CD4-positive, alpha-beta T cell treated with Interleukin-4 for 4 hours (primary cell): ENCODE measurements at places on chromosomes 4 and X.

DNA sequence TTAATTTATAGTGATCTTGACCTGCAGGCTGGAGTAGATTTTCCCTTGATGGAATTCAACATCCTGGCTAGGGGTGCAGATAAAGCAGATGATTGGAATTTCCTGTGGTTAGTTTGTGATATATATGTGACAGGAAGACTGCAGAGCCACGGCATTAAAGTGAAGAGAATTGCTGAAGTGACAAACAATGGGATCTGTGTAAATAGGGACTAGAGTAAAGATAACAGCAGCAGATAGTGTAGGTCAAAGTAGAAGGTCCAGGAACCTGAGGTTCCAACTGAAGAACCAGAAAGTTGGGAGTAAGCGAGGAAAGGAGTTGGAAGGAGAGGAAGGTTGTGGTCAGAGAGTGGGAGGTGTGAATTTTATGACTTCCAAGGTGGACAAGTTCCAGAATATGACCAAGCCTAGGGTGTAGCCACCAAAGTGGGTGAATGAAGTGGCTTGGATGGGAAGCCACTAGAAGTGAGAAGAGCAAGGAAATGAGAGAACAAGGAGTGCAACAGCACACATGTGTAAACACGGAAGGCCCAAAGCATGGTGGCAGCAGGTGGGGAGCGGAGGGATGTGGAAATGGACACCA, 325.0 kb downstream of the RAB28 start:
- DNase-seq, result no peak

DNA sequence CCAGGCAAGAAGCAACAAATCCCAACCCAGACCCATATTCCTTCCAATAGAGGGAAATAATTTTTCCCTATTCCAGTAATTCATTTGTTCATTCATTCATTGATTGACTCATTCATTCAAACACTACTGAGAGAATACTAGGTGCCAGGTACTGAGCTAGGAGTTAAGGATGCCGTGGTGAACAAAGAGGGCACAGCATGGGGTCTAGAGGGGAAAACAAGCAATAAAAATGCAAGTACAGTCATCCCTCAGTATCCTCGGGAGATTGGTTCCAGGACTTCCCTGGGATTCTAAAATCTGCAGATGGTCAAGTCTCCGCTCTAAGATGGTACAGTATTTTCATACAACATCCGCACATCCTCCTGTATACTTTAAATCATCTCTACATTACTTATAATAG, 18.7 kb downstream of the RASGEF1B start:
- no peak for DNase-seq

DNA sequence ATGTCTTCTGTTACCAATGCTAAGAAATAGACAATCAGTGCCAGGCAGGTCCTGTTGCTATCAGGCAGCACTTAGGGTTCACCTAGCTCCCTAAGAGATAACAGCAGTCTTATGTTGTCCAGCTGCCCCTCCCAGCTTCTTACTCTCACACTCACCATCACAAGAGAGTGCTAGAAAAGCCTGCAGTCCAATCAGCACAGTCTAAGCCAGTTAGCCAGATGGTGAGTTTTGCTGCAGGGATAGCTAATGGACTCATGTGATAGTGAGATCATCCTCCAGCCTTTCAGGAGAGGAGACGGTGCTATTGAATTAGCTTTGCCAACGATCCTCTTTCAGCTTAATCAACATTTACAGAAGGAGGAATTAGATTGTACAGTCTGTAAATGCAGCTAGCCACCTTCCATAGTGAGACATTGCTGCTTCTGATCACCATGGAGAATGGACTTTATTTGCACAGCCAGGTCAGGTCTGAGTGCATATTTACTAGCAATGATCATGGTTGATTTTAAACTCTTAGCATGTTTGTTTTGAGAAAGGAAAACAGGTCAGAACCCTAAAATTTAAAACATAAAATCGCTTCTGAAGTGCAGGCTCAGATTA, 438.3 kb downstream of the CENPC start:
- no peak for DNase-seq

DNA sequence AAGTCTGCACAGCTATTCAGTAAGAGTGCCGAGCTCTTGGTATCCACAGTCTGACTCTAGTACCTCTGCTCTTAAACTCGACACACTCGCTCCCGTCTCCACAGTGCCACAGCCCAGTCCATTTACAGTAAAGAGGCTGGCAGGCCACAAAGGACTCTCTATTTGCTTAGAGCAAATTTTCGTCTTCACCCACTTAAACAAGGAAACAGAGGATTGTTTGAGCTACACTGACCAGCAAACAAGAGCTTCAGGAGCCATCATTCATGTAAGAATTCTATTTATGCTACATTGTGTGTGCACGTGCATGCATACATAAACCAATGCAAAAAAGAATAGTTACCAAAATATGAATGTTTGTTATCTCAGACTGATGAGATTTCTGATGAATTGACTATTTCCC, 290.2 kb downstream of the USP46 start:
- DNase-seq, result no peak

DNA sequence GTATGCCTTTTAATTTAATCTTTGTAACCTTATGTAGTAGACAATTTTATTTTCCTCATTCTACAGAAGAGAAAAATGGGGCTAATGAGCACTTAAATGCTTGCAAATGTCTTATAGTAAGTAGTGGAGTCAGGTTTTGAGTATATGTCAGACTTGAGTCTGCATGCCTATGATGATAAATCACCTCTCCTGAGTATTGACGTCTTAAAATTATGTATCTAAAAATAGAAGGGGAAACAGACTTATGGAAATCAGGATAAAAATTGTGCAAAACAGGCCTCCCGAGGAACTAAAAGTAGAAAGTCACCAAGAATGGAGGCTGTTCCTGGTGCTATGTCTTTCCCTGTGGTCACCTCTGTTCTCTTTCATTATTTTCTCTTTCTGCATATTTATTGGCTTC, 92.7 kb downstream of the STIM2 start:
- no peak for DNase-seq

GRCh38 chr4:1870578-1871443, at the start of gene NSD2:
Gene NSD2 (plus strand): TSS chr4:1871393. CDS start chr4:1900655, 29,262 bp downstream.
- DNase-seq, result peak; percentile 89

- no peak for DNase-seq
These were observed 27.4 kb downstream of the WDFY3 start for GRCh38 chr4:84939113-84939512.

DNA sequence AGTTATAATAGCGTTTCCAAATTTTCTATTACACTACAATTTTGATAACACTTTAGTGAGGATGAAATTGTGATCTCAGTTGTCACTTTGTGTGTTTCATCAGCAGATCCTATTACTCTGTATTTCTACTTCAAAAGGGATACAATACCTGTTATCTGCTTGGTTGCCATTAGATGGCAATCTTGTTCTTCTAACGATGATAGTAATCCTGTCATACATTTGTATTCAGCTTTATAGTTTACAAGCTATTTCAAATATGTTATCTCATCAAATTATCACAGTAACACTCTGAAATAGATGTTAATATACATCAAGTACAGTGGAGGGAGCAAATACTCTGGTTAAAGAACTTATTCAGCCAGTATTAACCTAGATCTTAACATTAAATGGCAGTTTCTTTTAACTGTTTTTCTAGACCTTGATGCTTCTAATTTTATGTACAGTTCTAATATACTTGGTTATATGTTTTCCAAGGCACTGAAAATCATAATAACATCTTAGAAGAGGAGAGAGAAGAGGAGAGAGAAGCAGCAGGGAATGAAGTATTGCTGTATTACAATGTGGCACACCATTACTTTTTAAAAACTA, 292.0 kb downstream of the CCSER1 start:
- peak; percentile 0 for DNase-seq

DNA sequence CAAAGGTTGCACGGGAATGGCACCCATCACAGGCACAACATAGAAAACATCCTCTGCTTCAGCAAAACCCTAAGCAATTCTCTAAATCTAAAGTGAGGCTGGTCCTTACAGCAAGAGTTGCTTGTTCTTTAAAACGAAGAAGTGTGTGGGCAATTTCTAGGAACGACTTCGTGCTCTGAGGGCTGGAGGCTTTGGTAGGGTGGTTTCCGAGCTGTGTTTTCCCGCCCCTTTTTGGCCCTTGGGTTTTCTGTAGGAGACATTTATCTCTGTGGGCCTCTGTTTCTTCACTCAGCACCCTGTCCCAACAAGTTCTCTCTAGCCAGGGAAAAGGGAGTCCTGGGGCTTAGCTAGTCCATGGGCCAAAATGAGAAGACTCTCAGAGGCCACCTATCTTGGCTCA, 84.2 kb downstream of the SLC2A9 start:
- DNase-seq, result no peak

DNA sequence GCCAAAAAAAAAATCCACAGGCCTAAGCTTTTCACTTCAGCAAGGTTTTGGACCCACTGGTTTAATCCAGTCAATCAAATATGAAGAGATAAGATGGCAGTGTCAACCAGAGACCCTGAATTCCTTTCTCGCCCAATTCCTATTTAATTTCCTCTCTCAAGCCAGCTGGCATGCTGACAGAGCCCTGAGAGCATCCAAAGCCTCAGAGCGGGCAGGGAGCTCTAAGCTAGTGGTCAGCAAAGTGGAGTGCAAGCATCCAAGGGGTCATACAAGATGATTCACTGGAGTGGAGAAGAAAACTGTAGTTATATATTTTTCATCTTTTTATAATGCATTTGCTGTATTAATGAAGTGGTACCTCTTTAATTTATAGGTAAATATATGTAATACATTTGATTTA, 37.8 kb upstream of the PRPS2 start:
- DNase-seq, result no peak

DNA sequence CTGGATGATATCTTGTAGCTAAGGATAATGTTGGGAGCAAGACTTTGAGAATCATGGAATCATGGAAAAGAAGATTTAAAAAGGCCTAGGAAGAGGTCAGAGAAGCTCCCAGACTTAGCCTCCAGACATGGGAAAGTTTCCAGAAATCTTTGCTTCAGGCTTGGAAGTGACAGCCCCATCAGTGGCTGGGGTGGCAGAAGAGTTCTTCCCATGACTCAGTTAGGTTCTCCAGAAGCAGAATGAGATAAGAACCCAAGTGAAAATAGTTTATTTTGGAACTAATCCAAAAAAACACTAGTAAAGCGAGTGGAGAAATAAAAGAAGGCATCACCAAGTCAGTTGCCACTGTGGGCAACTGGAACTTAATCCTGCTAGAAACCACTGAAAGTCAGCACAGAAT, 506.9 kb downstream of the MID1IP1 start:
- DNase-seq, result no peak

- no peak for DNase-seq
These were observed 515.3 kb upstream of the ARX start for GRCh38 chrX:25531096-25531495.

DNA sequence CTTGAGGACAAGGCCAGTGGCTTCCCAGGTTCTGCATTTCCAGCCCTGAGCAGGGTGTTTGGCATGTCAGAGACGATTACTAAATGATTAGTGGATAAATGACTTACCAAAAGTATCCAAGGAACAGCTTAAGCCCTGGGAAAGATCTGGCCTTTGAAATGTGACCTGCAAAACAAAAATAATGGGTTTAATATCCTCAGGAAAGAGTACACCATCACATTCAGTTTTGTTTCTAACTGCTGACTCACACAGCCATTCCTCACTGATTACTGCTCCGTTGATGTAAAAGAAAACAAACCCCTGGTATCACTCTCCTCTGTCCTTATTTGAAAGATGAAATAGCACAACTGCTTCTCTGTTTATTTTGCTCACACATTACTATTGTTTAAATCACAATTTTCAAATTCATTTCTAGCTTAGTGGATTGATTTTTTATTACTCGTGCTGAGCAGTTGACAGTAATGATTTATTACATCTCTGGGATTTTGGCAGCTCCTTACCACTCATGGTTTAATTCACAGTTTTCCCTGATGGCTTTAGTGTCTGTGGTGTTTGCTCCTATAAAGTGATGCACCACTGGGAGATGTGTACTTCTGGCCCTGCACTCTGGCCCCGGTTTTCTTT, 117.0 kb downstream of the CBLL2 start:
- DNase-seq, result no peak

GRCh38 chr4:140094438-140095420, 59.3 kb downstream of the MAML3 start:
- DNase-seq, result no peak
